NCI-H1105 treated with DMSO at 0.1 percent for 48 hours (cell line): ENCODE measurements at places on chromosomes 6 and 20.

GRCh38 chr6:167533851-167534250 lies 209.0 kb downstream of the TTLL2 start:
- no peak for DNase-seq

GRCh38 chr20:9025011-9025410 lies 43.9 kb upstream of the PLCB4 start:
- no peak for DNase-seq

- DNase-seq, result no peak
Observed at GRCh38 chr20:32912688-32913087, 54.0 kb downstream of the EFCAB8 start.

GRCh38 chr20:38590676-38591473 lies 9.9 kb downstream of the ADIG start:
- no peak for DNase-seq

- no peak for DNase-seq
Observed at GRCh38 chr6:128882991-128883611, at the start of gene LAMA2. LAMA2 (plus strand) TSS chr6:128883138; CDS start chr6:128883246, 108 bp downstream.

DNA sequence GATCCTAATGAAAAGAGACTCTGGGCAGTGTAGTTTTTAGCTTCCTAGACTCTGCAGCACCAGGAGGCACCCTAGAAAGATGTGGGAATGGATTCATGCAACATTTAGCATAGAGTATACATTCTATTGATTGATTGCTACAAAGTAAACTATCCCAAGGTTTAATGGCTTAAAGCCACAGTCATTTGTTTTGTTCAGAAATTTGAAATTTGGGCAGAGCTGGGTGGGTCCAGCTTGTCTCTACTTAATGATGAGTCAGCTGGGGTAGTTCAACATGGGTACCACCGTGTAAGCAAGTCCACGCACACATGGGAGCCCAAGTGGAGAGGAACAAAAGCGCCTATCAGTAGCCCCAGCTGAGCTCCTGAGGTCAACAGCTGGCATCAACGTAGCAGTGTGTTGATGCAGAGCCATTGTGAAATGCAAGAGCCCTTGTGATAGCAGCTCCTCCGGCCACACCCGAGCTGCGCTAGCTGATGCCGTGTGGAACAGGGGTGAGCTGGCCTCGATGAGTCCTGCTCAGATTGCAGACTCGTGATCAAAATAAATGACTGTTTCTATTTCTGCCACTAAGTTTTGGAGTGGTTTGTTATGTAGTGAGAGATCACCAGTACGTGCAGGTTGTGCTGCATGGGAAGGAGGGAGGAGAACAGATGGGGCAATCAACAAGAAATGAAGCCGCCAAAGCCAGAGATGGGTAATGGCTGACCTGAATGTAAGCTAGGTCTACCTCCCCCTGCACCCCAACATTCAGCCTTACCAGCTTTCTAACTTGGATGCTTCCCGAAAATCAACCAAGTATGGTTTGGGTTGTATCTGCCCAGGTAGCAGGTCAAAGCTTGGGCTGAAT lies 45.7 kb upstream of the TRAF3IP2 start:
- DNase-seq, result no peak
